CD4-positive, alpha-beta T cell treated with Interferon gamma for 1 hour (primary cell): ENCODE measurements at places on chromosomes 13 and 19.

DNA sequence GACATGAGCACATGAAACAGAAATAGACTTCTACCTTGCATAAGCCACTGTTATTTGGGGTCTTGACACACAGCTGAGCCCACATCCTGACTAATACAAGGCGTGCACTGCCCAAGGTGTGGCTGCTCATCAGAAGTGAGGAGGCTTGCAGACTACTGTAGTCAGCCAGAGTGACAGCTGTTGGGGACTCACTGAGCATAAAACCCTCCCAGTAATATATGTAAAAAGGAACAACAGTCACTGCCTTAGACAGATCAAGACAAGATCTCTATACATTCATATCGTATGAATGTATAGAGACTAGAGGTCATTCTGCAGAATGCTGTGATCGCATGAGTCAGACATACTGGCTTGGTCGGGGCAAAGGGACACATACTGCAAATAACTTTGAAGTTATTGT is 4.1 kb upstream of the C1QTNF9B start:
- no peak for DNase-seq

GRCh38 chr13:75906315-75906714 is 270.2 kb downstream of the LMO7 start:
- DNase-seq, result no peak

DNA sequence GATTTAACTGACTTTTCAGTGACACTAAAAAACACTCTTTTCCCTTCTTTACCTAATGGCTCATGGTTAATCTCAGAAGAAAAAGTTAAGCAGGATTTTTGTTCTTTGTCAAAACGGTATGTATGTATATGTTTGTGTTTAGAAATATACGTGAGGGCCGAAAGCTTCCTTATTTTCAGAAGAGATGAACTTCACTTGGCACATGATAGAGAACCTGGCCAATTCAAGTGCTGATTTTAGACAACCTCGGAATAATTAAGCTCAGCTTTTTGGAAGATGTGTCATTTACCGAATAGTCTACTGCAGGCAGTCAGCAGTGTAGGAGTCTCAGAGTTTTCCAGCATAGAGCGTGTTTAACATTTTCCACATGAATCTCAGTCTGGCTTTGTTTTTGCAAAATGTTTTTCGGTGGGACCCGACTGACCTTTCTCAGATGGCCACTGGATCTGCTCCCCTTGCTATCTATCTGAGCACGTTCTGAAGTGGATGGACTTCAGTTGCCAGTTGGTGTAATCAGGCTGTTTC is 4.6 kb downstream of the RNASEH2B start:
- DNase-seq, result no peak

DNA sequence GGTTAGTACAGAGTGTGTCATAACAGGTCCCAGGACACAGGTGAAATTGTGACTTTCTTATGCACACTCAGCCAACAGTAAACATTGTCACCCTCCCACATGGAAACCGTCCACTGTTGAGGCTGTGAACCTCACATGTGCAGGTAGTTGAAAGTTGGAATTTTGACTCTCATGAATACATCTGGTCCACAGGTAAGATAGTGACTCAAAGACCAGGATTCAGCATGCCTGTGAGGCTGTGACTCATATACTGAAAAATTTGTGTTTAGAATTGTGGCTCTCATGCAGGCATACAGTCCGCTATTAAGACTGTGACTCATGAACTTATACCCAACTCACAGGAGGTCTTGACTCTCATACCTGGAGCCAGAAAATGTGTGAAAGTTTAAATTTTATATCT is 67.8 kb downstream of the ZNF728 start:
- DNase-seq, result no peak

DNA sequence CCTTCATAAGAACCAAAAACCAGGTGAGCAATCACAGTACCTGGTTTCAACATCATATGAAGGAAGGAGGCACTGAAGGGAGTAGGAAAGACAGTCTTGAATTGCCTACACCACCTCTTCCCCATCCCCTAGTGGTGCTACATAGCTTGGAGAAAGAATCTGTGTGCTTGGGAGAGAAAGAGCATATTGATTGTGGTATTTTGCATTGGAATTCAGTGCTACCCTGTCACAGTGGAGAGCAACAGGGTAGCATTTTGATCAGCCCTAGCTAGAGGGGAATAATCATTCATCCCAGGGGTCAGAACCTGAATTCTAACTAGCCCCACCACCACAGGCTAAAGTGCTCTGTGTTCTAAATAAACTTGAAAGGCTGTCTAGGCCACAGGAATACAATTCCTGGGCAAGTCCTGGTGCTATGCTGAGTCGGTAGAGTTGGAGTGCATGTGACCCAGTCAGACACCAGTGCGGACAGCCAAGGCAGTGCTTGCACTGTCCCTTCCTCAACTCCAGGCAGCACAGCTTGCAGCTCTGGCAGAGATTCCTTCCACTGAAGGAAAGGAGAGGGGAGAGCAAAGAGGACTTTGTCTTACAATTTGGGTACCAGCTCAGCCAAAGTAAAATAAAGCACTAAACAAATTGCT is 158.7 kb downstream of the VWA8 start:
- no peak for DNase-seq

- peak; percentile 24 for DNase-seq
Measured at GRCh38 chr13:40221460-40222201, 444.8 kb downstream of the FOXO1 start.

DNA sequence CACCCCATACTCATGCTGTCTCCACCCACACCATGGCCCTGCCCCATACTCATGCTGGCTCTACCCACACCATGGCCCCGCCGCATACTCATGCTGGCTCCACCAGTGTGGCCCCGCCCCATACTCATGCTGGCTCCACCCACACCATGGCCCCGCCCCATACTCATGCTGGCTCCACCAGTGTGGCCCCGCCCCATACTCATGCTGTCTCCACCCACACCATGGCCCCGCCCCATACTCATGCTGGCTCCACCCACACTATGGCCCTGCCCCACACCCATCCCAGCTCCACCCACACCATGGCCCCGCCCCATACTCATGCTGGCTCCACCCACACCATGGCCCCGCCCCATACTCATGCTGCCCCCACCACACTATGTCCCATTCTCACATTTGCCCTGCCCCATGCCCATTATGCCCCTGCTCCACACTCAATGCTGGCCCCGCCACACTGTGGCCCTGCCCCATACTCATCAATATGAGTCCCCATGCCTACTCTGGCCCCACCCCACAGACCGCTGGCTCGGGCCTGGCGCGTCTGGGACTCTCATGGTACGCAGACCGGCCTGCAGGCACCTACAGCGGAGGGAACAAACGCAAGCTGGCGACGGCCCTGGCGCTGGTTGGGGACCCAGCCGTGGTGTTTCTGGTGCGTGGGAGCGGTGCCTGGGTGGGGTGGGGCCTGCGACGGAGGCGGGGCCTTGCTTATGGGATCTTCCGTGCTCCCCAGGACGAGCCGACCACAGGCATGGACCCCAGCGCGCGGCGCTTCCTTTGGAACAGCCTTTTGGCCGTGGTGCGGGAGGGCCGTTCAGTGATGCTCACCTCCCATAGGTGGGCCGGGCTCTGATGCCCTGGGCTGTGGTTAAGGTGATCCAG is 3.7 kb upstream of the ARHGAP45 start:
- peak; percentile 80 for DNase-seq

- no peak for DNase-seq
Measured at GRCh38 chr13:68697551-68697950, 1410.1 kb upstream of the ATXN8OS start.

DNA sequence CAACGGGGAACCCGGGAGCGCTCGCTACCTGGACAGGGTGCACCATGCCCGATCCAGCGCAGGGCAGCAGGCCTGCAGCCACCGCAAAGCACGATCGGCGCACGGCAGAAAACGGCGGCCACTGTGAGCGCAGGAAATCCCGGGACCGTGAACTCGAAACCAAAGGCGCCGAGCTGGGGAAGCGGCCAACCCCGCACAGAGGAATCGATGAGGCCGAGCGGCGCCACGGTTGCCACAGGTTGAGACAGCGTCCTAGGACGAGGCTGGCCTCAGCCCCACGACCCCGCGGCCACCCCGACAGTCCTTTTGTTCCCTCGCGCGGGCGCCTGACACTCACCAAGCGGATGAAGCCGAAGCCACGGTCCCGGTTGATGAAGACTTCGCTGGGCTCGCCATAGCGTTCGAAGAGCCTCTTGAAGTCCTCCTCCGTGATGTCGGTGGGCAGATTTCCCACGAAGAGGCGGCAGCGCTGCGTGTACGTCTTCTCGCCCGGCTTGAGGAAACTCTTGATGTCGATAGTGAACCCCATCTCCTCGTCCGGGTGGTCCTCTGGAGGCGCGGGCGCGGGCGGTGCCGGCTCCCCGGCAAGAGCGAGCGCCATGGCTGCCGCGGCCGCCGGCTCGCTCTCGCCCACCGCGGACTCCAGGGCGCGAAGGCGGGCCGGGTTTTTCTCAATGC is 557 bp downstream of the PSPC1 start:
- peak; percentile 37 for DNase-seq

DNA sequence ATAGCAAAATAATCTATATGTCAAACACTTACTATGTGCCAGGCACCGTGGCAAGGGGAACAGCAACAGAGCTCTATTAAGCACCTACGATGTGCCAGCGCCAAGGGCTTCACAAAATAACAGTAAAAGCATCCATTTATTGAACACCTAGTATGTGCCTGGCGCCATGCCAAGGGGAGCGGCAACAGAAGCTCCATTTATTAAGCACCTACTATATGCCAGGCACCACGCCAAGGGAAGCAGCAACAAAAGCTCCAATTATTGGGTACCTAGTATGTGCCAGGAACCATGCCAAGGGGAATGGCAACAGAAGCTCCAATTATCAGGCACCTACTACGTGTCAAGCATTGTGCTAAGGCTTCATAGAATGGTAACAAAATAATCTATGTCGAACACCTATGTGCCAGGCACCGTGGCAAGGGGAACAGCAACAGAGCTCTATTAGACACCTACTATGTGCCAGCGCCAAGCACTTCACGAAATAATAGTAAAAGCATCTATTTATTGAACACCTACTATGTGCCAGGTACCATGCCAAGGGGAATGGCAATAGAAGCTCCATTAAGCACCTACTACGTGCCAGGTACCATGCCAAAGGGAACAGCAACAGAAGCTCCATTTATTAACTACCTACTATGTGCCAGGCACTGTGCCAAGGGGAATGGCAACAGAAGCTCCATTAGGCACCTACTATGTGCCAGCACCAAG is 107.7 kb downstream of the PTPRS start:
- no peak for DNase-seq
